ENCODE measurements at places on chromosomes 16 and 17.

- no peak for DNase-seq
Measured at GRCh38 chr17:35555691-35556090, 4.9 kb downstream of the SLFN14 start.

DNA sequence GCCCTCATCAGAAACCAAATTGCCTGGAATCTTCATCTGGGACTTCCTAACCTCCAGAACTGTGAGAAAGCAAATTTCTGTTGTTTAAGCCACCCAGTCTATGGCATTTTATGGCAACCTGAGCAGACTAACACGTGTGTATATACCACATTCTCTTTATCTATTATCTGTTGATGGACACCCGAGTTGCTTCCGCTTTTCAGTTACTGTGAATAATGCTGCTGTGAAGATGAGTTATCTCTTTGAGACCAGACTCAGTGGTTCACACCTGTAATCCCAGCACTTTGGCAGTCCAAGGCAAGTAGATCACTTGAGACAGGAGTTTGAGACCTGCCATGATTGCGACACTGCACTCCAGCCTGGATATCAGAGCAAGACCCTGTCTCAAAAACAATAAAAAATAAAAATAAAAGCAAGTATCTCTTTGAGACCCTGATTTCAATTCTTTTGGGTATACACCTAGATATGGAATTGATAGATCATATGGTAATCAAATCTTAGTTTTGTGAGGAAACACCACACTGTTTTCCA is 27.2 kb upstream of the CNEP1R1 start:
- DNase-seq: no peak

GRCh38 chr17:48595278-48595999 is 1.9 kb upstream of the HOXB5 start:
- DNase-seq: no peak

GRCh38 chr17:66492561-66493005 is 190.2 kb downstream of the PRKCA start:
- no peak for DNase-seq

- no peak for DNase-seq
Measured at GRCh38 chr17:49516180-49516579, 21.1 kb downstream of the NGFR start.

DNA sequence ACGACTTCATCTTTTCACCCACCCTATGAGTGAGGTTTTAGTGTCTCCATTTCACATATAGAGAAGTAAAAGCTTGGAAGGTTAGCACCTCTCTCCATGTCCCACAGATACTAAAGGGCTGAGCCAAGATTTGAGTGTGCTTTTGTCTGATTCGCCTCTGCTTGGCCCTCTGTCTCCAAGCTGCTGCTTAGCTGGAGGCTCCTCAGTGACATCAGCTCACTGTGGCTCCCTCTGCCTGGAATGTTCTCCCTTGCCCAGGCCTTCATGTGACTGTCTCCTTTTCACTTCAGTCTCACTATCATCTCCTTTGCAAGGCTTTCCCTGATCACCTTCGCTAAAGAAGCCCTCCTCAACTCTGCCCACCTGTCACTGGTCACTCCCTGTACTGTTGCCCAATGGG is 84.5 kb upstream of the HSBP1 start:
- no peak for DNase-seq

DNA sequence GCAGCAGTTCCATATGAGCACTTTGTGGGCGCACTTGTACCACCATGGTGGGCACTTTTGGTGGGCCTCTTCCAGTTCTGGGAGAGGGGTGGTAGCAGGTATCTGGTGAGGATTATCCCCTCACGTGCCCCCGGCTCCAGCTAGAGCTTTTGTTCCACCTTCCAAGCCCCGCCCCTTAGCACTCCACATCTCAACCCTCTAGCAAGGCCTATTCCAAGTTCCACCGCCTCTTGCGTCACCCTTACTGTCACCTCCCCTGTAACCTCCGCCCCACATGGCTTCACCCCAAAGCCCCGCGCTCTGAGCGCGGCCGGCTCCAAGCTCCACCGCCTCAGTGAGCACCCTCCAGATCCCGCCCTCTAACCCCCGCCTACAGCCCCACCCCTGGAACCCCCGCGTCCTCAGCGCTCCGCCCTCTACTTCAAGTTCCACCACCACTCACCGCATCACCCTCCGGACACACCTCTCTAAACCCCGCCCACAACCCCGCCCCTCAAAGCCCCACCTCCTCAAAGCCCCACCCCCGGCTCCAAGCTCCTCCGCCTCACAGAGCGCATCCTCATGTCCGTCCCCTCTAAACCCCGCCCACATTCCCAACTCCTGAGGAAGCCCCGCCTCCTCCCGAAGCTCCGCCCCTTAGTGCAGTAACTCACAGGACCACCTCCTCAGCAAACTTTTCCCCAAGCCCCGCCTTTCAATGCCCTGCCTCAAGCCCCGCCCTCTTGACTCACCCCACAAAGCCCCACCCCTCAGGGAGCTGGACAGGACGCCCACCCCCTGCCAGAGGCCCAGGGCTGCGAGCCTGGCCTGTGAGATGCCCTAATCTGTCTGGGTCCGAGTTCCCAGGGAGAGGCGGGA is 11.1 kb downstream of the SCN4A start:
- no peak for DNase-seq
